Activated T-cell treated with anti-CD3 and anti-CD28 coated beads, Interleukin-2, amount 50 U/mL, for 4 hours (primary cell): ENCODE measurements at places on chromosomes 13 and 19.

GRCh38 chr13:46496086-46496485 lies 56.9 kb upstream of the LRCH1 start:
- DNase-seq: no peak

DNA sequence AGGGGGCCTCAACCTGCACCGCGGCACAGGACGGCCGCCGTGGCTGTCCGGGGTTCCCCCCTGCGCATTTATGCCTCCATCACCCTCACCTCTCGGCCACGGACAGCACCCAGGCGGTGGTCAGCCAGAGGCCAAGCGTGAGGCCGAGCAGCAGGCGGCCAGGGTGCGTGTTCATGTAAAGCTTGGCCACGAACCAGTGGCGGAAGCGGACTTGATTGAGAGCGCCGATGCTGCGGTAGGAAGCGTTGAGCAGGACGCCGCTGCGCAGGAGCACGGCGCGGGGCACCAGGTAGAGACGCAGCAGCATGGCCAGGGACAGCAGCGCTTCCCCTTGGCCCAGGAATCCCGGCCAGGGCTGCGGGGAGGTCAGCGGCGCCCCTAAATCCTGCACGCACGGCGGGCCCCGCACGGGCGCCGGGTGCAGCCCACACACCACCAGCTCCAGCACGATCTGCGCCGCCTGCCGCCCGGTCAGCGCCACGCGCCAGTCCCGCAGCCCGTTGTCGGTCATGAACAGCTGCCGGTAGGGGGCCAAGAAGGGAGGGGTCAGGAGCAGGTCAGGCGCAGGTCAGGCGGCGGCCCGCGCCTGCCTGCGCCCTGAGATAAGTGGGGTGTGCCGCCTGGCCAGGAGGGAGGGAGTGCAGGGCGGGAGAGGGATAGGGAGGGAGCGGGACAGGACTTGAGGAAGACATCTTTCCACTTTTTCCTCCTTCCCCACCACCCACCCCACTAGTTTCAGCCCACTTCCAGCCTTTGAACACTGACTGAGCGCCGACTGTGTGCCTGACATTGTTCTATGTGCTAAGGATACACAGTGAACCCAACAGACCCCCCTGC lies 6.5 kb downstream of the KCNN4 start:
- DNase-seq: no peak

DNA sequence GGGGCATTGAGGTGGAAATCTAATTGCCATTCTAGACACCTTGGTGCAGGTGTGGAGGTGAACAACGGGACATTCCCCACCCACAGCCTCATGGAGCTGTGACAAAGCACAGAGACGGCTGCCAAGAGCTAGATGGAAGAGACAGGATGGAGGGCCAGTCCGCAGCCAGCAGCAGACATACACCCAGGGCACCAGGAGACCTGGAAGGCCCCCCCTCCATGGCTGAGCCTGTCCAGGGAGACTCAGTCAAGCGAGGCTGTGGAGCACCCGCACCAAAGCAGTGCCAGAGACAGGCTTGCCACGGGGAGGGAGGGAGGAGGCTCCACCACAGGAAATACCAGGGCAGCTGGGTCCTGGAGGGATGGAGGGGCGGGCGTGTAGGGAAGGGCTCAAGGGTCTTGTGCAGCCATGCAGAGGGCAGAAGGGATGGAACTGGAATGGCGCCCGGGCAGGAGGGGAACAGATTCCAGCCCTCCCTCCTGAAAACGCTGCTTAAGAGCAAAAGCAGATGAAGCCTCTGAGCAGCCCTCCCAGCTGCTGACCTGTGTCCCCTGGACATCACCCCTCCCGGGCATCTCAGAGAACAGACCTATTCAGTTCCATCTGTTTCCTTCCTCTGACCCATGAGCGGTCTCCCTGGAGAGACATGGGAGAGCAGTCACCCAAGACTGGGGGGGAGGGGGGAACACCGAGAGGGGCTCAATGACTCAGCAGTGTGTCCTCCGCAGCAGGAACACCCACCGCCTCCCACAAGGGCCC lies 14.4 kb downstream of the EPS15L1 start:
- peak; percentile 12 for DNase-seq

- DNase-seq: no peak
Measured at GRCh38 chr13:34290661-34291060, 472.7 kb downstream of the RFC3 start.

DNA sequence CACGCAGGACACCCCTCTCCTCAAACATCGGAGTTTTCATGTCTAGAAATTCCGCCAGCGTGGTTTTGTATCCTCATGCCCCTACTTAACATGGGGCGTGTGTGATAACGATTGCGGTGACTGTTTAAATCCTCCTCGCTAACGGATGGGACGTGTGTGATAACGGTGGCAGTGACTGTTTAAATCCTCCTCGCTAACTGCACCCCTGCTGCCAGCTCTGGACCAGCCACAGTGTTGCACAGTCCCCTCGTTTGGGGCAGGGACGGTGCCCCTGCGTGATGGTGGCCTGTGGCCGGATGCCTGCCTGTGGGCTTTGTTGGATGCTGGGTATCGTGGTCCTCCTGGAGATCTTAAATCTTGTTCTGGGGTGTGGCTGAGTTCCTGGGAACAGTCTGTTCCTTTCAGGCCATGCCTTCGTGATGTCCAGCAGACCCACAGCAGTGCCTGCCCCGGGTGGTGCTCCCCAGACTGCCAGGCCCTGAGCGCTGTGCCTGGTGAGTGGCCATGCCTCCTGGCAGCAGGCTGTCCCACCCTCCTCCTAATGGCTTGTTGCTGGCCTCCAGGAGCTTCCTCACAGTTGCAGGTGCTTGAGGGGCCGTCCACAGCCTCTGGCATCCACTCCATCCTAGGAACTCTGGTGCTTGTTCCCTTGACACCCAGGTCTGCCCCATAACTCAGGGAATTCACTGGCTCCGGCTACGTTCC lies 122.5 kb upstream of the MCF2L start:
- DNase-seq: no peak

DNA sequence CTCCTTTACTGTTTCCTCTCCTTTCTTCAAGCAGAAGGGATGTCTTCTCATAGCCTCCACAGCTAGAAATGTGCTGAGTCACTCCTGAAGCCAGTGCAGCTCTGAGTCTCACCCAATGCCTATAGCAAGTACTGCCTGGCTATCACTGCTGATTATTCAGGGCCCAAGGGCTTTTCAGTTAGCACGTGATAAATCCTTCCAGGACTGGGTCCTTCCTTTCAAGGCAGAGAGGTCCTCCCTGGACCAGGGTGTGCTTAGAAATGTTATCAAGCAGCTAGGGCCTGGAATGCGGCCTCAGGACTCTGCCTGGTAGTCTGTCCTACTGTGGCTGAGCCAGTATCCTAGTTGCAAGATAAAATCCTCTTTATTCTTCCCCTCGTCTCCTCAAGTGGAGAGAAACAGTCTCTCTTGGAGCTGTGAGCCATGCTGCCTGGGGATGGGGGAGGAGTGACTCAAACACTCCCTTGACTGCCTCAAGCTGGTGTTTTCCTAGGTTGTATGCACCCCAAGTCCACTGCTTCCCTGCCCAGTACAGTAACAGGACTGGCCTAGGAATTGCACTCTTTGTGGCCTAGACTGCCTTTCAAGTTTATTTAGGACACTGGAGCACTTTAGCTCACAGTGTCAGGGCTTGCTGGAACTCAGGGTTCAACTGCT lies 198.7 kb upstream of the SERP2 start:
- DNase-seq: no peak

- DNase-seq: no peak
Measured at GRCh38 chr19:33616857-33617256, 4.9 kb upstream of the CHST8 start.

GRCh38 chr13:21934284-21934683 lies 263.4 kb downstream of the FGF9 start:
- DNase-seq: no peak

GRCh38 chr19:52453324-52454094 lies at the start of gene ZNF578:
TSS of gene ZNF578 (plus strand) at chr19:52453553. CDS start at chr19:52501846, 48,293 bp downstream.
- DNase-seq: peak; percentile 56

DNA sequence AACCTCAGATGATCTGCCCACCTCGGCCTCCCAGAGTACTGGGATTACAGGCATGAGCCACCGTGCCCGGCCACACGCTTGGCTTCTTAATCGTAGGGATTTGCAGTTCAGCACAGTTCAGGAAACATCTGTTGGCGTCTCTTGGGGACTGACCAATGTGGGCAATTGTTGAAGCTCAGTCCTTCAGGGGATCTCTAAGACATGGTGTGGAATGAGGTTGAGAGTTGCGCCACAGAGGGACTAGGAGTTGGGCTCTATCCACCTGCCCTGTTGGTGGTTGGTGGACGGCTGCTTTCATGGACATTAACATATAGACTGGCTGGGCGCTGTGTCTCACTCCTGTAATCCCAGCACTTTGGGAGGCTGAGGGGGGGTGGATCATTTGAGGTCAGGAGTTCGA lies 37.3 kb upstream of the SIN3B start:
- DNase-seq: no peak

DNA sequence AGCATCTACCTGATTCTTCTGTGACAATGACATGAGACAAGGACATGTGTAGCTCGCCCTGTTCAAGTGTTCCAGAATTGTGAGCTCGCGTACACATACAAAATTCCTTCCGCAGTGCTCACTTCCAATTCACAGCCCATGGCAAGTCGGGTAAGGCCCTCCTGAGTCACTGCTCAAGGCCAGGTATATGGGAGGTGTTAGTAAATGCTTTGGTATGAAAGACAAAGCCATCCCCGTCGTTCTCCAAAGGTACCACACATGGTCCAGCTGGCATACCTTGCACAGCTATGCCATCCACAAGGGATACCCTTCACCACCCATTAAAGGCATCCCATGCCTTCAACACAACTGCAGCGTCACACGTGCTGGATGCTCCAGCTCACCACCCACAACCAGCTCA lies 4.4 kb upstream of the ELL start:
- DNase-seq: no peak
